Sigmoid colon (tissue), 7 donors: ENCODE measurements at places on chromosomes 2 and 18.
A peak's percentile ranks its signal among the peaks of the same experiment; 100 is the strongest.

- no peak for DNase-seq
Measured at GRCh38 chr2:241308267-241308666, 7.2 kb downstream of the HDLBP start.

DNA sequence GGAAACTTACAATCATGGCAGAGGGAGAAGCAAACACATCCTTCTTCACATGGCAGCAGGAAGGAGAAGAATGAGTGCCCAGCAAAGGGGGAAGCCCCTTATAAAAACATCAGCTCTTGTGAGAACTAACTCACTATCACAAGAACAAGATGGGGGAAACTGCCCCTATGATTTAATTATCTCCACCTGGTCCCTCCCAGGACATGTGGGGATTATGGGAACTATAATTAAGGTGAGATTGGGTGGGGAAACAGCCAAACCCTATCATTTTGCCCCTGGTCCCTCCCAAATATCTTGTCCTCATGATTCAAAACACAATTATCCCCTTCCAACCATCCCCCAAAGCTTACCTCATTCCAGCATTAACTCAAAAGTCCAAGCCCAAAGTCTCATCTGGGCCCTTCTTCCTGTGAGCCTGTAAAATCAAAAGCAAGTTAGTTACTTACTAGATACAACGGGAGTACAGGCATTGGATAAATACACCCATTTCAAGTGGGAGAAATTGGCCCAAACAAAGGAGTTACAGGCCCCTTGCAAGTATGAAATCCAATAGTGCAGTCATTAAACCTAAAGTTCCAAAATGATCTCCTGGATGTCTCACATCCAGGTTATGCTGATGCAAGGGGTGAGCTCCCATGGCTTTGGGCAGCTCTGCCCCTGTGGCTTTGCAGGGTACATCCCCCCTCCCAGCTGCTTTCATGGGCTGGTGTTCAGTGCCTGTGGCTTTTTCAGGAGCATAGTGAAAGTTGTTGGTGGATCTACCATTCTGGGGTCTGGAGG lies 122.3 kb downstream of the MYCN start:
- DNase-seq = no peak

GRCh38 chr2:69944756-69945155 lies 16.7 kb downstream of the ASPRV1 start:
- DNase-seq = no peak

DNA sequence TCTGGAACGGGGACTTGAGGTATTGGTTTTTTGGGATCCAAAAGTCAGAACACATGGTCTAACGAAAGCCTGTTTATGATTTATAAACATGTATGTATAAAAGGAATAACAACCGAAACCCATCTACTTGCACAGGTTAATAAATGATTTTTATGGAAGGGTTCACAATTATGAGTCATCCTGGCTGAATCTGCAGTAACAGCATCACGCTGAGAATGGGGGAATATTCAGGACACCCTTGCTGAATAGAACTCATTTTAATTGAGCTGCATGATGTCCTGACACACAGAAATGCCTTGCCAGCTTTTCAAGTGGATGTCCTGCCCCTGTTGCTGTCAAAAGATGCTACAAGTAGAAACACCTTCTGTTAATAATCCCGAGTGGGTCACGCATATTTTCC lies 54.7 kb upstream of the TGFA start:
- no peak for DNase-seq

GRCh38 chr18:26468931-26469340 lies 79.4 kb downstream of the KCTD1 start:
- DNase-seq = no peak

DNA sequence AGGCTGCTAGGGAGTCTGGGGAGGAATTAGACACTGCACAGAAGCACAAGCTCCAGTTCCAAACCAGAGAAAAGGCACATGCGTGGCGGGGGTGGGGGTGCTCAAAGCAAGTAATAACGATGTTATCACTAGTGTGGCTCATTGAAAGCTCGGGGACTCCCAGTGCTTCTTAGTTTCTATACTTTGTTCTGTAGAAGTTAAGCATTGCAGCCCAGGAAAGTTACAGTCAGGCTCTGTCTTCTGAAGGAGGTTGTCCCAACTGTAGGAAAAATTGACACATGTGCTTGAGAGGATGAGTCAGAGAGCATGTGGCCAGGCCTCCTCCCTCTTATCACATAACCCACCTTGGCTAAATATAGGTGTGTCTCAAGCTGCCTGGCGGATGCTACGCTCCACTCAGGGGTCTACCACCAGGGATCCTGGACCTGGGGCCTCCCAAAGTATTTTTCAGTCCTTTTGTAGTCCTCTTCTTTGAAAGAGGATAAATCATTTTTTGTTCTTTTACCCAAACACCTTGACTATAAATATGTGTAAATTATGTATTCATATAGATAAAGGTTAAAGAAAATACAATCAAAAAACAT lies 3.8 kb downstream of the GALNT5 start:
- no peak for DNase-seq

DNA sequence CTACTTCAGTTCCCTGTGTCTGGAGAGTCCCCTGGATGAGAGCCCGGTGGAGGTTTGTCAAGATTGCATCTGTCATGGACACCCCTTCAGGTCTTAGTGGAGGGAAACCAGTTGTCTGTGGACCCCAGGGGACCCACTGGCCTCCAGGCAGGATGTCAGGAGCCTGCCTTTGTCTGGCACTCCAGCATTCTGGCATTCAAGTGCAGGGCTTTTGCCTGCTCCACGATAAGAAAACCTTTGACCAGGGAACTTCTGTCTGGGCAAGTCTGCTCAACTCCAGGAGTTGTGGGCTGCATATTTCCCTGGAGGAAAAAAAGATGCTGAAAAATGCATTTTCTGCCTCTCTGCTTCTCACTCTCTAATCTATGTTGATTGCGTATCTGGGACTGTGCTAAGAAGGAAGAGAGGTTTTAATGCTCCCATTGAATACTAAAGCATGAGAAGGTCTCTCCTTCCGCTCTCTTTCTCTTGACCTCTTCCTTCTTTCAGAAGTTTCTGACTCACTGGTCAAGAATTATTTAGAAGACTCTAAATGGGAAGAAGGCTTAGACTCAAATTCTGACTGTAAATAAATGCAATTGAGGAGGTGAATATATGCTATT lies 104.5 kb downstream of the MMADHC start:
- DNase-seq = no peak

DNA sequence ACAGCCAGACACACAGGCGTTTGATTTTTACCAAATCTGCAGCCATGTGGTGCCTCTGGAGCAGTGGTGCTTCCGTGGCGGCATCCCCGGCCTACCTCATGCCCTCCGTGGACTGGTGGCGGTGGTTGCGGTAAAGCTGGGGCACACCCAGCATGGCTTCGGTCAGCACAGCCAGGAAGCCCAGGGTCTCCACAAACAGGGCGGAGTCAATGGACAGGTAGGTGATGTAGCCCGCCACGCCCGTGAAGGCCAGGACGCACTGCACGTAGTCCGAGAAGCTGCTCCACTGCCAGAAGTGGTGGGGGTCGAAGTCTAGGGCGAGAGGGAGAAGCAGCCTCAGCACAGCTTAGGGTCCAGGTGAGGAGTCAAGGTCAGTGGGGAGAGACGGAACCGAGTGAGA lies 32.4 kb downstream of the SLC66A2 start:
- peak; percentile 64 for DNase-seq

DNA sequence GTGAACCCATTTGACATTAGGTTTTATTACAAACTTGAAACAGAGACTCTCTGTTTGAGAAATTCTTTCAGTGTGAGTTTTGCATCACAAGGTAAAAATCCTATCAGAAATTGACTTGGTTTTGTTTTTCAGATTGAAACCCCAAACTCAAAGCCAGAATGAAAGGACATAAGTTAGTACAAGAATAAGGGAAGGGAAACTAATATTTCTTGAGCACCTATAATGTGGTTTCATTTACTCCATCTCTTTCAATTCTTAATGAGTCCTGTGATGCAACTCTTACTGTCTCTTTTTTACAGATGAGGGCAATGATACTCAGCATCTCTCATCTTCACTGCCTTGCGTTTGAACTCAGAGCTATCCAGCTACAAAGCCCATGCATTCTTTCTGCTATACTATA lies 210.0 kb upstream of the SIX3 start:
- no peak for DNase-seq

DNA sequence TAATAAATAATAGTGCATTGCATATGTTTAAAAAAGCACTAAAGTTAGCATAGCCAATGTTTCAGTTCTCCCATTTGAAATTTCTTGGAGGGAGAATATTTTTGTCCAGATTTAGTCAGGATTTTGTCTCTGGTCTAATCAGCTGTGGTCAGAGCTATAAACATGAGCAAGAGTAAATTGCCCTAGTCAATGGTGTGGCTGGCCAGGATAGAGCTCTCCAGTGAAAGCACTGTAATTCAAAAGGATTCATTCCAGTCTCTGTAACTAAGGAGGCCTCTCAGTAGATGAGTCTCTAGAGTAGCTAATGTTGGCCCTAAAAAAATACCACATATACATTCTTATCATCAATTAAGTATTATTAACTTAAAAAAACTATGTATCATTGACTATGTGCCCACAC lies 241.6 kb downstream of the CDCA7 start:
- DNase-seq = no peak

DNA sequence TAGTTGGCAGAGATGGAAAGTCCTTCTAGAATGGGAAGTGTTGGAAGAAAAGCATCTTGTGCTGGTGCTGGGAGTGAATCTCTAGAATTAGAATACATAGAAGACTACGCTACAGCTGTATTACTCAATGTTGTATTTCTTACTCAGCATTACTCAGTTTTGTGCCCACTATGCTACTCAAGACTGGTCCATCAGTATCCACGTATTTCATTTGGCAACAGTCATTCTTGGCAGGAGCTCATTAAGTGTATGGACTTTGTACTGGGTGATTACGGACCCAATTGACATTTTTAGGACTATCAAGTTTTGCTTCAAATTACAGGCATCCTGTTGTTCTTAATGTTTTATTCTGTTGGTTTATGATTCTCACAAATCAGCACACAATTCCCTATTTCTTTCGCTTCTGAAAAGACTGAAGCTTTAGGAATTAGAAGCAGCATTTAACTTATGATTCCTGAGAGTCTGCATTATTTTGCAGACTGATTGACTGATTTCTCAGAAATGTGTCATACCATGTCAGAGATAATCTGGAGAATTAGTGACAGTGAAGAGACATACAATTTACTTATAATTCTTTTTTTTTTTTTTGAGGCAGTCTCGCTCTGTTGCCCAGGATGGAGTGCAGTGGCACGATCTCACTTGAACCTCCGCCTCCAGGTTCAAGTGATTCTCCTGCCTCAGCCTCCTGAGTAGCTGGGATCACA lies 136.9 kb downstream of the MYO3B start:
- DNase-seq = no peak

DNA sequence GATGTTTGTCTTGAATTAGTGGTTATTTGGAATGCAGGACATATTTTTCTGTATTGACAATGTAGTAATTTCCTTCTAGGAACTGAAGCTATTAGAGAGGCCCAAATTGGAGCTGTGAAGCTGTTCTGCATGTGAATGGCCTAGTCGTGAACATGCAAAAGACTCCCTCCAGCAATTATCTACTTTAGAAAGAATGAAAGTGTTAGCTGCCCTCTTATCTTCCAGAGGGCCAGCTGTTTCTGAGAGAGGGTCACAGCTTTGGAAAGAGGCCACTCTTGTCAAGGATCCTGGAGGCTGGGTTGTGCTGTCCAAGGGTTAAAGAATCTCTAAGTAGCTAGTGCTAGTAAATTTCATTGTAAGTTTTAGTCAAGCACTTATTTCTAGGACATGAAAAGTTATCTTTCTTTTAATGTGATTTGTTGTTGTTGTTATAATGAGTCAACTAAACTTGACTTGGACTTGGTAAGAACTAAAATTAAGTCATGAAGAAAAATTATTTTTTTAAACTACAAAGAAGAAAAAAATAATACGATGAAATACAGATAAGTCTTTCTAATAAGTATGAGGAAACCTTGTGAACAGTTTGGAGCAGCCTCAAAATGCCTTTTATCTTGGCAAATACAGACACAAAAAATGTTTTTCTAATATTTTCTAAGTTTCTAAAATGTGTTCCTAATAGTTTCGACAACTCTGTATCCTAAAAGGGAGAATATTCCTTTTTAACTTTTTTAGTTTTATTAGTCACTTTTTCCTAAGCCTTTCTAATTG lies 36.8 kb downstream of the DPP4 start:
- no peak for DNase-seq

GRCh38 chr2:96815326-96816126 lies 542 bp upstream of the CNNM3 start:
- no peak for DNase-seq

DNA sequence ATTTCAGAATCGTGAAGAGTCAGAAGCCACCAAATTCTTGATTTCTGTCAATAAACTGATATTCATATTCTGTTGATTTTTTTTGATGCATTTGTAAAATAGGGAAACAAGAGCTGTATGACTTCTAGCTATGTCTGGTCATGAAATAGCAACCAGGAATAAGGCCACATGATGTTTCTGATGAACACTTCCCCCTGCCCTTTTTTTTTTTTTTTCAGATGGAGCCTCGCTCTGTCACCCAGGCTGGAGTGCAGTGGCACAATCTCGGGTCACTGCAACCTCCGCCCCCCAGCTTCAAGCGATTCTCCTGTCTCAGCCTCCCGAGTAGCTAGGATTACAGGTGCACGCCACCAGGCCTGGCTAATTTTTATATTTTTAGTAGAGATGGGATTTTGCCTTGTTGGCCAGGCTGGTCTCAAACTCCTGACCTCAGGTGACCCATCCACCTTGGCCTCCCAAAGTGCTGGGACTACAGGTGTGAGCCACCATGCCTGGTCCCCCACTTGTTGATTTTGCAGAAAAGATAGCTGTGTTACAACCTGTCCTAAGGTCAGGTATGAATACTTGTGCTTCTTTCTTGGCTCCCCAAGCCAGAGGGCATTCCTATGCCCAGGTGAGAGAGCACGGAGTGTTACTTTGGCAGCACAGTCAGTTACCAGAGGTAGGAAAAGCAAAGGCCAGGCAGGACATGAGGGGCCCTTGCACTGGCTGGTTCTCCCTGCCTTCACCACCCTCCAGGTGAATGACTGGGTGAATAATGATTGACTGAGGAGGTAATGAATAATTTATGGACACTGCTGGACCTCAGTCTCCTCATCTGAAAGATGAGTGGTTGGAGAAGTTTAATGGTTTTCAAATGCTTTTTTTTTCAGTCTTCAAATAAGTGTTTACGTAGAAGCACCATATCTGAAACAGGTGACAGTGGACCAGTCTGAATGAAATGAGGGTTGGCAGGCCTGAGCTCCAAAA lies 39.6 kb downstream of the PAX8 start:
- DNase-seq = peak; percentile 61

DNA sequence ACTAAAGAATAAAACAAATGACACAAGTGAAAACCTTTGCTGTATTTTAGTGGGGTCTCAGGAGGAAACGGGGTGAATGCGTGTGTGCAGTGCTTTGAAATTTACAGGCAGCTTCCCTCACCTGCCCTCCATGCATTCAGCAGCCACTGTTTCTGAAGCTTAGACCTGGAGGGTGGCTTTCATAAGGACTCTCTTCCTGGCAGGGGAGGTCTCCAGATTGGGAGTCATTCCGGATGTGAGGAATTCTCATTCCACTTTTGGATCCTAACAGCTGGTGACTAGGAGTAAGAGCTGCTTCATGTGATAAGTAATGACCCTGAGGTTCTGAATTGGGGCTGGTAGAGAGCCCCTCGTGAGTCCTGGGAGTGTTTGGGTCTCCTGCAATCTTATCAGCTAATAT lies 192.5 kb downstream of the SH3BP4 start:
- DNase-seq = no peak
